ENCODE measurements at places on chromosomes 6 and 20. TPM values are rescaled to one million over a fixed set of nuclear protein-coding genes. Genes with fewer than 3 reads are reported as not detected.

The PPP1R18 gene
- 93.0 TPM for total RNA-seq

The TRIM15 gene
- total RNA-seq, result not detected

The MSH5 gene
- total RNA-seq, result 21.2 TPM

The RPS21 gene
- total RNA-seq, result 986 TPM

The NAA20 gene
- total RNA-seq, result 38.1 TPM

The PPP1R3G gene
- 1.7 TPM for total RNA-seq

The ATP5F1E gene
- 38.4 TPM for total RNA-seq

The CFAP206 gene
- 0.40 TPM for total RNA-seq

The SCRT2 gene
- total RNA-seq, result not detected

The THBD gene
- total RNA-seq, result 25.3 TPM

The GPR6 gene
- total RNA-seq, result not detected

The LY6G6D gene
- not detected for total RNA-seq

The PIM1 gene
- total RNA-seq, result 50.9 TPM

The PLN gene
- total RNA-seq, result 10.6 TPM

The NR2E1 gene
- not detected for total RNA-seq

The ZNF322 gene
- 35.0 TPM for total RNA-seq

The CPNE5 gene
- total RNA-seq, result 6.9 TPM
